A673 (cell line): ENCODE measurements at places on chromosomes 1 and 21. TPM values are rescaled to one million over a fixed set of nuclear protein-coding genes. Genes with fewer than 3 reads are reported as not detected.
A peak's percentile ranks its signal among the peaks of the same experiment; 100 is the strongest.

GJA5 gene
- 0.28 TPM in 1 of 2 replicates, not detected in the other for total RNA-seq

TINAGL1 gene
- total RNA-seq, result not detected in 2 replicates

DNA sequence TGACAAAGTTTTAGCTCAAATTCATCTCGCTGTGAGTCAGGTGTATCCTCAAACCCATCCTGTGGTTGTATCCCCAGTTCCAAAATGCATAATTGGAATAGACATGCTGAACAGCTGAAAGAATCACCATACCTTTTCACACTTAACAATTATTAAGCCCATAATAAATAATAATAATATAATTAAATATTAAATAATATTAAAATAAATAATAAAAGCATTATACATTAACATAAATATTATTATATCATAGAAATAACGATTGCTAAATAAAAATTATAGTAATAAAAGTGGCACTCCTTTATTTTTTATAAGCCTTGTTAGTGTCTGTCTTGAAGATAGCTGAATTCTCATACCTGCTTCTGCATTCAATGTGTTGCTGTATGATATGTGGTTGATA, 257.5 kb upstream of the B3GALT2 start:
- H3K27me3 ChIP-seq, result no peaks in the 10 kb centered on the region
- H3K4me3 ChIP-seq, result no peak overlapping the region
- H3K4me1 ChIP-seq, result no peaks in the 10 kb centered on the region
- H3K36me3 ChIP-seq, result no peaks in the 10 kb centered on the region
- H3K27ac ChIP-seq, result no peak overlapping the region

DNA sequence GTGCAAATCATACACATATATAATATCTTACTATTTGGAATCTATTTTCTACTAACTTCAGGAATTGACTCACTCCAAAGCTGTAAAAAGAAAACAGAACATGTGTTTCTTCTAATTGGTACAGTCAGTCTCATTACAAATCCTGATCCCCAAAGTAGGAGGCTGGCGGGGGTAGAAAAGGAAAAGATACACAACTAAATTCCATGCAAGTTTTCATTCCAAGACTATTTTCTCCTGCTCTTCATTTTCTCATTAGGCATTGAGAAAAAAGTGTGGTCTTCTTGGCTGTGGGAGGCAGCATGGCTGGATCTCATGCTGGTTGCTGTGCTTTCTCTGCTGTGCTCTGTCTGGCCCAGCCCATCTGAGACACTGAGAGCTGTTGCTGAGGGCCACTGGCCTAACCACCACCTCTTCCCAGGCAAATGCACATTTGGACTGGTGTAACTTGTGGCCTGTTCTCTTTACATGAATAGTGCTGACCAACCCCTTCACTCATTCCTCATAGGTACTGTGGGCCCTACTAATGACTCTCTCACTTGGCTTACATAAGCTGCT, 1107.5 kb upstream of the B3GALT2 start:
- H3K4me3 ChIP-seq, result no peak overlapping the region
- H3K36me3 ChIP-seq, result no peaks in the 10 kb centered on the region
- no peaks in the 10 kb centered on the region for H3K4me1 ChIP-seq
- no peak for DNase-seq
- H3K27ac ChIP-seq, result no peak overlapping the region

DNA sequence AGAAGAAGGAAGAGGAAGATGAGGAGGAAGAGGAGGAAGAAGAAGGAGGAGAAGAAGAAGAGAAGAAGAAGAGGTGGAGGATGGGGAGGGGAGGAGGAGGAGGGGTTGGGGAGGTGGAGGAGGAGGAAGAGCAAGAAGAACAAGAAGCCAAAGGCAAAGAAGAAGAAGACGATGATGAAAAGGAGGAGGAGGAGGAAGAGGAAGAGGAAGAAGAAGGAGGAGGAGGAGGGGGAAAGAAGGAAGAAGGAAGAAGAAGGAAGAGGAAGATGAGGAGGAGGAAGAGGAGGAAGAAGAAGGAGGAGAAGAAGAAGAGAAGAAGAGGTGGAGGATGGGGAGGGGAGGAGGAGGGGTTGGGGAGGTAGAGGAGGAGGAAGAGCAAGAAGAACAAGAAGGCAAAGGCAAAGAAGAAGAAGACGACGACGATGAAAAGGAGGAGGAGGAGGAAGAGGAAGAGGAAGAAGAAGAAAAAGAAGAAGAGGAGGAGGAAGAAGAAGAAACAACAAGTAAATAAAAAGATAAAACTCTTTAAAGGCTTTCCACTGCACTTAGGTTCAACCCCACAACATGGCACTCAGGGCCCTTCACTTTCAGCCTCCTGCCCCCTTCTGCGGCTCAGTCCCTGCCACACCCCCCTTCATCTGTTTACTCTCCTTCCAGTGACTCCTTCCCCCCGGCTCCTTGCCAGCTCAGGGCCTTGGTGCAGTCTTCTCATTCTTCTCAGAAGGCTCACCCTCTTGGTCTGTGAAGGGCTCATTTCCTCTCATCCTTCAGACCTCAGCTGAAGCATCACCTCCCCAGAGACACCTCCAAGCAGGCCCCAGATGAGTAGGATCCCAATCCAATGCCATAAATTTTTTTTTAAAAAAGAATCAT, 114.0 kb downstream of the KCNN3 start:
- peak; percentile 34 for DNase-seq
- H3K4me1 ChIP-seq, result no peaks in the 10 kb centered on the region
- H3K4me3 ChIP-seq, result no peak overlapping the region
- H3K27ac ChIP-seq, result no peak overlapping the region
